ENCODE measurements at places on chromosomes 7 and 10.

DNA sequence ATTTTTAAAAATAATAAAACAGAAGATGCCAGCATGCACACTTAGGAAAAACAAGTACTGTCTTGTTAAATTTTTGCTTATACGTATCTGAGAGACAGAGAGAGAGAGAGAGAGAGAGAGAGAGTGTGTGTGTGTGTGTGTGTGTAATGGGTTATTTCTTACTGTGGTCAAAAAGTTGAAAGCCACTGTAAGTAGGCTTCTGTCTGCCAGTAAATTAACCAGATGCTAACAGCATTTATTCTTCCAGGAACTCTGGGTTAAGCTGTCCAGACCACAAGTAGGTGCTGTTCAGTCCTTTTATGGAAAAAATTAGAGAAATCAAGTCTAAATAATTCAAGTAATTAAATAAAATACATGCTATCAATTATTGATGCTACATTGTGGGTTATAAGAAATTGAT is 39.7 kb downstream of the RNF32 start:
- DNase-seq: no peak

DNA sequence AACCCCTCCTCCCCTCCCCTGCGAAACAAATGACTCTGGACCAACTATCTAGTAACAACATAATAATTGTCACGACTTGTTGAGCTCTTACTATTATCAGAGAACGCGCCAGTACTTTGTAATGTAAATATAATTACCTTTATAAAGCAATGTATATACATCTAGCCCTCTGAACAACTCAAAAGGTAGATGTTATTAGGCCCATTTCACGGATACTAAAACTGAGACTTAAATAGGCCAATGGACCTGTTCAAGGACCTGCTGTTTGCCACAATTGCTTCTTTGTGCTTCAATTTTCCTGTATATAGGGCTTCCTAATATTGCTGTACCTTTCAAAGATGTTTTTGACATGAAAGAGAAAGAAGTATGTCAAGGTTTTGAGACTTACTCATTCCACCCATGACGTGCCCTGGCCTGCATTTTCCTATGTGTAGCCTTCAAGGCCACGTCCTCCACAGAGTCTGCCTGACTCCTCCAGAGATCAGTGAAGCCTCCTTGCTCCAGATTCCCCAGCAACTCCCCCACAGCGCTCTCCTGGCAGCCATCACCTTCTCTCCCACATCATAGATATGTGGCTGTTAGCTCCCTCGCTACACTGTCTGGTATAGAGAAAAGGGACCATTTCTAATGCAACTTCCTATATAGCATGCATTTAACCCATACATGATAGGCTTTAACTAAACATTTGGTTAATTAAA is 156.6 kb downstream of the SKIDA1 start:
- no peak for DNase-seq

DNA sequence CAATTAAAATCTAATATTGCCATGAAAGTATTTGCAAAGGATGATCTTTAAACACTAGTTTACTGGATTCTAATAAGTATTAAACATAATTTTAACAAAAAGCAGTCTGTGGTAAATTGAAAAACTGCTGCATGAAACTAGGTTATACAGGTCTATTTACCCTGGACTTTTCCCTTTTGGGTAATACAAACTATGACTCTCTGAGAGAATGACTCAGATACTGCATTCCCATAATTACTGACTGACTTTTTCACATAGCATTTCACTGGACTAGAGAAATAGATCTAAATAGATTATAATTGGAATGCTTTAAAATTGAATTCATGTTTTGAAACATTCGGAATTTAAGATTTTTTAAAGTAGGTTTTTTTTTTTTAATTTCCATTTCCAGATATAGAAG is 395.7 kb downstream of the THSD7A start:
- no peak for DNase-seq

GRCh38 chr7:50056131-50056530 is 36.9 kb downstream of the ZPBP start:
- DNase-seq: no peak

GRCh38 chr10:34549953-34550352 is 265.1 kb downstream of the PARD3 start:
- DNase-seq: no peak

- DNase-seq: no peak
Measured at GRCh38 chr7:94605031-94605430, 50.9 kb downstream of the SGCE start.

- DNase-seq: no peak
Measured at GRCh38 chr7:1026721-1027161, 17.6 kb upstream of the GPR146 start.

DNA sequence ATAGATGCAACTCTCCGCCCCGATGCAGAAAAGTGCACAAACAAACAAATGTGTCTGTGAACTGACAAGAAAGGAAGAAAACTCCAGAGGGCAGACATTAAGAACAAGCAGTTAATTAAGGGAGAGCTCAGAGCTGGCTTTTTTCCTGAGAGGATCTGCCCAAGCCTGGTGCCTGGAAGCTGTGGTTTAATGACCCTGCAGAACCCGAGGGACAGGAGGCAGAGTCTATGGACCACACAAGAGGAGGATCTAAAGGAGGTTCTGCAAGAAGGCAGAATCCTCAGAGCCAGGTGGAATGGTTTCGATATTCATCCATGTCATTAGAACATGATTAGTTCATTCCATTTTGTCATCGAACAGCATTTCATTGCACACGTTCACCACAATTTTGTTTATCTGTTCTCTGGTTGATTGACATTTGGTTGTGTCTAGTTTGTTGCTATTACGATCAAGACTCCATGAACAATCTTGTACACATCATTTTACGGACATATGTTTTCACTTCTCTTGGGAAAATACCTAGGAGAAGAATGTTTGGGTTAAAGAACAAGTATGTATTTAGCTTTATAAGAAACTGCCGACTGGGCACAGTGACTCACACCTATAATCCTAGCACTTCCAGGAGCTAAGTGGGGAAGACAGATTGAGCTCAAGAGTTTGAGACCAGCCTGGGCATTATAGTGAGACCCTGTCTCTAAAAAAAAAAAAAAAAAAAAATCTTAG is 560.2 kb downstream of the CALN1 start:
- no peak for DNase-seq

DNA sequence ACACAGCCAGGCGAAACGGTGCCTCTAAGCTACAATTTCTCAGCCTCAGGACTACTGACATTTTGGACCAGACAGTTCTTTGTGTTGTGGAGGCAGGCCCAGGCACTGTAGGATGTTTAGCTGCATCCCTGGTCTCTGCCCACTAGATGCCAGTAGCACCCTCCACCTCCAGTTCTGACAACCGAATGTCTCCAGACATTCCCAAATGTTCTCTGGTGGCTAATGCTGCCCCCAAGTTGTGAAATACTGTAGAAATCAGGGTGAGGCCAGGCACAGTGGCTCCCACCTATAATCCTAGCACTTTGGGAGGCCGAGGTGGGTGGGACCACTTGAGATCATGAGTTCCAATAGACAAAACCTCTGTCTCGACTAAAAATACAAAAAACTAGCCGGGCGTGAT is 18.2 kb downstream of the HNRNPF start:
- no peak for DNase-seq

DNA sequence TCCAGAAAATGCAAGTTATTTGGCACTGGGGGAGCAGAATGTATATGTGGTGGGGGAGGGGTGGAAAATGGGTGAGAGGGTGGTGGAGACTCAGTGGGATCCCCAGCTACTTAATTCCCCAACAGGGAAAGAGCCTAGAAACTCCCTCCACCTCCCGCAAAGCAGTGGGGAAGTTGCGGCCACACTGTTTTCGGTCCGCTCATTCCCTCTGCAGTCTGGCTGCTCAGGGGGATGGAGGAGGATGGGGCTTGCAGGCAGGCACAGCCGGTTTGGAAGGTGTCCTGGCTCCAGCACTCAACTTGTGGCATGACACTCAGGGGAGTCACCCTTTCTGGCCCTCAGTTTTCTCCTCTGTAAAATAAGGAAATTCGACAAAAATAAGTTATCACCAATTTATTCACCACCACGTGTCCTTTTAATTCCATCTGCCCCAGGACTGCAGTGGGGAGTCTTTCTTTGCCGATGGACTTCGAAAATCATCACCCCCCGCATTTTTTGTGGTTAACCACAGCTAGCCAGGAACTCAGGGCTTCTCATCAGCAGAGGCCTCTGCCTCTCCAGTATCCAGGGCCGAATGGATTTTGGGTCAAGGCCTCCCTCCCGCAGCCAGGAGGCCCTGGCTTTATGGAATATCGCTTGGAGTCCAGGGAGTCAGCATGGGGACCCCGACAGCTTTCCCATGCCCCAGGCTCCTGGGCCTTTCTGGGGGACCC is 1.6 kb upstream of the HTRA1 start:
- no peak for DNase-seq

- no peak for DNase-seq
Measured at GRCh38 chr10:60663850-60664249, 114.4 kb upstream of the CDK1 start.
